CD4-positive, alpha-beta T cell treated with Interleukin-15 for 4 hours (primary cell): ENCODE measurements at places on chromosomes 4 and X.

GRCh38 chr4:188620608-188621007 is 481.4 kb downstream of the TRIML1 start:
- no peak for DNase-seq

DNA sequence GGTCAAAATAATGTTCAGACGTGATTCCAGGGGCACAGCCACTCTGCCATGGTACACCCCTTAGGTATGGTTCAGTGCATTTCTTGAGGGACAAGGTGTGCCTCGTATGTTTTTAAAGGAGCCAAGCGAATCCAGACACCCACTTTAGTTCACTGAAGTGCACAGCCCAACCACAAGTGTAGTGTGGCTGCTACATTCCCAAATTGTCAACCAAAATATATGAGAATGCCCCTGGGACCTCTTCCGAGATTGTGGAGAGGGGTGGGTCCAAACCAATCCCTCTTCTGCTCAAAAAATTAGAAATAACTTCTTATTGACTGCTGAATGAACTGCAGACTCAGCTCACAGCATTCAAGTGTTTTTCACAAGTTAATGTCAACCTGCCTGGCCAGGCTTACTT is 7.4 kb upstream of the BRS3 start:
- no peak for DNase-seq

- no peak for DNase-seq
Measured at GRCh38 chr4:156656896-156657295, 314.7 kb downstream of the PDGFC start.

DNA sequence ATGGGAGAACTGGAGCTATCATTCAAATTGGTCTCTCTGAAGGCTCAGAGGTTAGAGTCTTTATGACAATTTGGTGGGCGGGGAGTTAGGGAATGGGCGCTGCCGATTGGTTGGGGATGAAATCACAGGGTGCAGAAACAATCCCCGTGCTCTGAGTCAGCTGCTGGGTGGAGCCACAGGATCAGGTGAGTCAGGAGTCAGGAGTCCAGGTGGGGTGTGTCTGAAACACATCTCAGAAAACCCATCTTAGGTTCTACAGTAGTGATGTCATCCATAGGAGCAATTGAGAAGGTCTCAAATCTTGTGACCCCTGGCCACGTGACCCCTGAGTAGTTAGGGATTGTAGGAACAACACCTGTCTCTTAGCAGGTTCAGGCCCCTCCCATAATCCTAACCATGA is 41.6 kb upstream of the TLR3 start:
- no peak for DNase-seq

DNA sequence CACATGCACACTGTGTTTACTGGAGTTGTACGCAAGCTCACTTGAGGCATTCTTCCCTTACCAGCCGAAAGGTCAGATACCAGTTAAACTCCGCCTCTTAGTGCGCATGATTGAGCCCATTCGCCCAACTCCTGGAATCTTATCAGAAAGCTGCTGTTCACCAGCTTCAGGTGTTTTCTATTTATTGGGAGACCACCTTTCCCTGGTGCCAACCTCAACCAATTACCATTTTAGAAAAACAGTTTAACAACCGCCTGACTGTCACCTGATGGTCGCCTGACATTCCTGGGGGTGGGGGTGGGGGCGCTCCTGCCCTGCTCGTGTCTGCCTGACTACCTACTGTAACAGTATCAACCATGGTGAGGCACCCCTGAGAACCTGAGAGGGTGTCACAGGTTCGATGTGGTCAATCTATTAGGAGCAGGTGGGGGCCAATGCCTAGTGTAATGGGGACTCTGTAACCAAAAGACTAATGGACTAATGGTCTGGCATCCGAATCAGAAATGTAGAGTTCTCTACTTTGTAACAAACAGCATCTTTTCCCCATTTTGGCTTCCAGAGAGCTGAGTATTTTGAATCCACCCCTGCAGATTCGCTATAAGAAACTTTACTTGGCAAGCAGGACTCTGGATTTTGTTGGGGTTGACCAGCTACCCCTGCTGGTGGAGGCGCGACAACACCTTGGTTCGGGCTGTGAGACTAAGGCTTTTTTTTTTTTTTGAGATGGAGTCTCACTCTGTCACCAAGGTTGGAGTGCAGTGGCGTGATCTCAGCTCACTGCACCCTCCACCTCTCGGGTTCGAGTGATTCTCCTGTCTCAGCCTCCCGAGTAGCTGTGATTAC is 58.2 kb upstream of the ZNF157 start:
- peak; percentile 33 for DNase-seq

DNA sequence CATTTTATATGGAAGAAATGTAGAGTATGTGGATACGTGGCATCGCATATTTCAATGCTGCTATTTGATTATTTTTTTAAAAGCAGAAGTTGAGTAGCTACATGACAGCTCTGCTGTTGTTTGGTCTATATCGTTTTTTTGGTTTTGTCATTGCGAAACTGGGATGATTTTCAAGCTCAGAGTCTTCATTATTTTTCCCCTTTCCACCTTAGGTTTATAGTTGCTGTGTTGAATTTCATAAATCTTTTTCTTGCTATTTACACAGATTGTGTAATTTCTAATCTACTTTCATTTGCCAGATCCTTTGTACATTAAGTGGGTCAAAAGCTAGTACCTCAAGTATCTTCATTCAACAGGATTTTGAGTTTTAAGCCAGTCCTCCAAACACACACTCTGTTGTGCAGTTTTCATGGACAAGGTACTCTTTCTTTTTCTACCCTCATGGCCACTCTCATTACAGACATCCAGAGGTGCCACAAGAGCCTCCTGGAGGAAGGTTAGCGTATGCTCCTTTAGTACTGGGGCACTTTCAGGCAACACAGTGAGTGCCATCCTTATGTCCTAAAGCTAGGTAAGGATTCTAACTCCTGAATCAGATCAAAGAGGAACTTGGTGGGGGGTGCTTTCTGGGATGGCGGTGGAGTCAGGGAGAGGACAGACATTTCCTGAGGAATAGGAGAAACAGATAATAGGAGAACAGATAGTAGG is 123.2 kb downstream of the FHIP1A start:
- DNase-seq, result no peak

GRCh38 chr4:177235026-177235425 is 74.6 kb upstream of the NEIL3 start:
- DNase-seq, result no peak

- DNase-seq, result peak; percentile 22
Measured at GRCh38 chrX:119655125-119655524, 37.8 kb downstream of the SEPTIN6 start.

- no peak for DNase-seq
Measured at GRCh38 chr4:109232681-109233080, 69.8 kb downstream of the COL25A1 start.
